ENCODE measurements at places on chromosomes 3 and 15.
A peak's percentile ranks its signal among the peaks of the same experiment; 100 is the strongest.

DNA sequence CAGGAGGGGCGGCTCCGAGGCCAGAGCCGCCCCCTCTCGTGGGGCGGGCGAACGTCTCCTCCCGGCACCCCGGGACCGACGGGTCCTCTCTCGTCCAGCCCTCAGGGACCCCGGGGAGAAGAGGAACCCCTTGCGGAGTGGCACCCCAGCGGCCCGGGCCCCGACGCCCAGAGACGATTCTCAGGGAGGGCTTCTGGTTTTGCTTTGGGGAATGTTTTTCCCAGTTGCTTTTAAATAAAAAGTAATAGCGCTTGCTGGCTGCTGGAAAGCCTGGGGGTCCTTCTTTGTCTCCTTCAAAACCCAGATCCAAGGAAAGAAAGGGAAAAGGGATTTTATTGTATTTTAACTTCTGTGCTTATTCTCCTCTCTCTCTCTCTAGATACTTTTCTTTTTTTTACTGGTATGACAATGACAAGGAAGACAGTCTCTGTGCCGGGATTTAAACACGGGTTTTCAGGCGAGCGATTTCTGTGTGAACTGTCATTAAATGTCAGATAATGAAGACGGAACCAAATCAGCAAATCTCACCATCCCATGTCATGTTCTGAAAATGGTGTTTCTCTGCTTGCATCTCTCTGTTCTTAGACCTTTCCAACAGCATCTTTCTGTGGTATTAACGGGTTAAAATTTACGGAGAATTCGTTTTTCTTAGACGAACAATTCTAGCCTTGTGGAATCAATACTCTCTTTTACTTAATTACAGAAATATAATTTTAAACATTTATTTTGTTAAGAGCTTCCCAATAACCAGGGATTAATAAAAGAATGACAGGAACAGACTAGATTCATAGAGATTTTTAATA lies 530 bp upstream of the PCOLCE2 start:
- no peak for DNase-seq

- DNase-seq, result no peak
Observed at GRCh38 chr3:47628426-47628825, 49.8 kb upstream of the CSPG5 start.

DNA sequence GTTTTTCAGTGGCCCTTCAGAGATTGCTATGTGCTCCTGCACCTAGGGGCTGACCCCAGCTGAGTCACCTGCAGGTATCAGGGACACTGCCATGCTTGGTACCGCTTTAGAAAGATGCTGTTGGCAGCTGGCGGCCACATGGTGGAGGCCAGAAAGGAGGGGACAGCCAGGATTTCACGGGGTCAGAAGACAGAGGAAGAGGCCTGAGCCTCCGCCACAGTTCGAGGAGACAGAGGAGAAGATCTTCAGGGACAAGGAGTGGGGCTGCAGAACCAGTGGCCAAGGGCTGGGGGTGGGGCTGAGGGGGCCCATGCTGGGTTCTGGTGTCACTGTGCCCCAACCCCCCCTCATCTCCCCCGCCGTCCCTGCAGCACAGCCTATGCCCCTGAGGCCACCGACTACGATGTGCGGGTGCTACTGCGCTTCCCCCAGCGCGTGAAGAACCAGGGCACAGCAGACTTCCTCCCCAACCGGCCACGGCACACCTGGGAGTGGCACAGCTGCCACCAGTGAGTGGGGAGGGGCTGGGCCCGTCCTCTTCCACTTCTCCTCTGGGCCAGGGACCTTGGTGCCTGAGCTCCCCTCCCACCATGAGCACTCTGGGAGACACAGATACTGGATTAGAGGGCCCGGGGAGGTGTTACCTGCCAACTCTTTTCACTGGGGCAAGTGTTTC lies 19.9 kb downstream of the LOXL1 start:
- DNase-seq, result no peak

DNA sequence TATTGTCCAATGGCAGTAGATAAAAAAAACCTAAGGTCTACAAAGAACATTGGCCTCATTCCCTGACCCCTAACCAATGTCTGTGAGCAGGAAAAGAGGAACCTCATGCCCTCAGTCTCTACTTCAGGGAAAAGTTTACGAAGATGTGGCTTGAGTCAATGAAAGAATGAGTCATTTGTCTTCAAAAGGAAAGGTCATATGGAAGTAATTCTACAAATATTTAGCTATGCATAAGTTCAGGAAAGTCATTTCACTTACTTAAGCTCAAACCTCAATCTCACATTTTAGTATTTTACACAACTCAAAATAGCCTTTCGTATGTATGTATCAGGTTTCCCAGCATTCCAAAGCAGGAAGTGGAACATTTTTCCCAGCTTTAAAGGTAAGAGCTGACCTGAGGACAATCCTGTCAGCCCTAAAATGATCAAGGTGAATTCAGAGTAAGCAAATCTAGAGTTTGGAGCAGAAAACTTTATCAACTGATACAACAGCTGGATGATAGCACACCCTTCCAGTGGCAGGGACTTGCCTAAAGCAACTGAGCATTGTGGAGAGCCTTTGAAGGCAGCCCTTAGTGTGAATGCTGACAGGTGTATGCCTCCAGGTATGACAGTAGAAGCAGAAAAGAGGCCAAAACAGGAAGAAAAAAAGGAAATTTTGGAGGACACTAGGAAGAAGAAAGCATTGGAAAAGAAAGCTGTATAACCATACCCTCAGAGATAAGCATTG lies 53.9 kb upstream of the ACKR4 start:
- DNase-seq, result no peak

- no peak for DNase-seq
Observed at GRCh38 chr3:35709691-35710090, 70.4 kb downstream of the ARPP21 start.

DNA sequence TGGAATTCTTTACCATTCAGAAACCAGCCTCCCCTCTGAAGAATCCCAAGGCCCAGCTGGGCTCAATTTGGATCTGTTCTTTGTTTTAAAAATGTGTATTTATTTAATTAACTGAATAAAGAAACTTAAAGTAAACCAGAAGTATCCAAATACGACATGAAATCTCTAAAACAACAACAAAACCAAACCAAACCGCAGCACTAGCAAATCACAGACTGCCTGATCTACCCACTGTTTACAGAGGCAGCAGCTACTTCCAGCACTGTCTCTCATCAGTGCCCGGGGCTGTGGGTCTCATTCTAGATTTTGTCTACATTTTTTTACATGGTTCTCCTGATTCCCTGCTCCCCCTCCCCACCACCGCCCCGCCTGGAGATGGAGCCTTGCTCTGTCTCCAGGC lies 2.3 kb downstream of the FLNB start:
- no peak for DNase-seq

DNA sequence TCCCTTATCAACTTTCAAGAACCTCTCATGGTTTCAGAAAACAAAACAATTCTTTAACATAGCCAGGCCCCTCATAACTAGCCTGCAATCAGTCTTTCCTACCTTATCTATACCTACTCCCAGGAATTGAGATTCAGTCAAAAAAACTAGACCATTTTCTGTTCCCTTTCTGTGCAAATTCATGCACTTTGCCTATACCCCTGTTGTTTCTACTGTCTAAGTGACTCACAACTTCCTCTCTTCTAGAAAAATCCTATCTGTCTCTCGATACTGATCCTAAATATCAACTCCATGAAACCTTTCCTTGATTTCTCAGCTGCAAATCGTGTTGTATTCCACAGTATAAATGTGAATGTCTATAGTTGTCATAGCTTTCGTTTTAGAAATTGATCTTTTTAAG lies 10.9 kb upstream of the IL1RAP start:
- DNase-seq, result no peak

DNA sequence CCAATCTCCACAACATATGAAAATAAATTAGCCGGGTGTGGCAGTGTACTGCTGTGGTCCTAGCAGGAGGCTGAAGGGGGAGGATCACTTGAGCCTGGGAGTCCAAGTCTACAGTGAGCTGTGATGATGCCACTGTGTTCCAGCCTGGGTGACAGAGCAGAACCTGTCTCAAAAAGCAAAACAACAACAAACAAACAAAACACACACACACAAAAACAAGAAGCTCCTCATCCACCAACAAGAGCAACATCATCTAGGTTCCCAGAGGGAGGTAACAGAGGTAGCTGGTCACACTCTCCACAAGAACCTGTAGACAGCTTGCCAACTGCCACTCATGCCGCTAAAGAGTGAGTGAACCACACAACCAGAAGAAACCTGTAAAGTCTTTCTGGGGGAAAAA lies 34.8 kb downstream of the PTPN9 start:
- DNase-seq, result no peak

GRCh38 chr3:134483195-134483900 lies 2.4 kb downstream of the ANAPC13 start:
- DNase-seq, result no peak

GRCh38 chr3:21654662-21655061 lies 96.3 kb downstream of the ZNF385D start:
- DNase-seq, result no peak

DNA sequence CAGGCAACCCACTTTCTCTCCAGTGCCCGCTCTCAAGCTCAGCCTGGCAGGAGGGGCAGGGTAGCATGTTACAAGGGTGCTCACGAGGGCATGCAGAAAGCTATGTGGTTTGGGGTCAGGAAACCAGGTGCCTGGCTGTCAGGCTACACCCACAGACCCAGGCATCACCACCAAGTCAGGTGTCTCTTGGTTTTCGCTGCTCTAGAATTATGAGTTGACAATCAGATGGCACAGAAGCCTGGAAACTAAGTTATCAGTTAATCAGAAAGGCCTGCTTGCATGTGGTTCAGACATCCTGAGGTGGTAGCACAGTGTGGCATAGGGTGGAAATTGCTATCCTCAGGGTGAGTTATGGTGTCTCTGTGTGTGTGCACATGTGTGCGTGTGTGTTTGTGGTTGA lies 16.2 kb upstream of the CCR9 start:
- DNase-seq, result peak; percentile 41

DNA sequence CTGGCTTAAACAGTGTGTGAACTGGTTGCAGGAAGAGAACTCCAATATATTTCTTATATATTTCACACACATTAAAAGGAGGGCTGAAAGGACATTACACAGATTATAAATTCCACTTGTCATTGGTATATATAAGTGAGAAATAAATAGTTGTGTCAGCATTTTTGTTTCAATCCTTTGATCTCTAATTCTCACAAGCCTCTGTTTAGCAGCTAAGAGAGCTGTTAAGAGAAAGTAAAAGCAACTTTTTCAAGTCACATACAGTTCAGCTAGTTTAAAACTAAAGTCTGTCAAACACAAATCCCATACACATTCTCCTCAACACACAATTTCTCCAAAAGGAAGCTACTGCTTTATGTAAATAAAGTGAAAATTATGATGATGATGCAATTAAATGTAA lies 70.5 kb upstream of the CCDC39 start:
- DNase-seq, result no peak

DNA sequence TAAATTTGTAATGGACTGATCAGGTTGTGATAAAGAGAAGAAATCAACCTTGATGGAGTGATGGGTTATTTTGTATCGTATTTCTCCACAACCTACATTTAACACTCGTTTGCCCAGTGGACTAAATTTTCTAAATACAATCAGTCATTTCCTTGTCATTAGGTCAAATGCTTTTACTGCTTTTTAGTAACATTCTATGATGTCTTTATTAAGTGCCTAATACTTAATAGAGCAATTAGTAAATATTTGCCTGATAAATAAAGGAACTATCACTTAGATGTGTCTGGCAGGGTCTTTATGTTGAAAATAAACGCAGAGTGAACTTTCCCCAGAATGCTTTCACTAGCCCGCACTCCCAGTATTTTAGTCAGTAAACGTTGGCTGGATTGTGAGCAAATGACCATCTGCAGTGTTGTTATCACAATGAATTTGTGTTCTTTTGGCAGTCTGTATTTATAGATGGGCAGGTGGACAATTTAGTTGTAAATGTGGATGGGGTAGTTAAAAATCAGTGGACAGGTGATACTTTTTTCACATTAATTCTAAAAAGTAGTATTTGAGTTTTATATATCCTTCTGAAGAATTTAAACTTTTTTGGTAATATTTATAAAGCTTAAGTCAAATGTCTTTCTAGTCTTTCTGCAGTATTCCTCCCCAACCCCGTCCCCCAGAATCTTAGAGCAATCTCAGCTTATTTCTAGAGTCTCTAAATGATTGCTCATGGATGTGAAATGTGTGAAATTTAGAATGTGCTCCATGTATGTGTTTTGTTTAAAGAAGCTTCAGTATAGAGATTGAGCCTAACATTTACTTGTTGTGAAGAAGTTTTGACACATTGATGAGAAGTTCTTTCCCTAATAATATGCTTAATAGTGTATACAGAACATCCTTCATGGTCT lies 4.9 kb downstream of the USP3 start:
- DNase-seq, result no peak

- no peak for DNase-seq
Observed at GRCh38 chr3:52099001-52099401, 42.6 kb upstream of the DUSP7 start.

GRCh38 chr15:92920595-92921161 lies 20.6 kb downstream of the CHD2 start:
- DNase-seq, result no peak

DNA sequence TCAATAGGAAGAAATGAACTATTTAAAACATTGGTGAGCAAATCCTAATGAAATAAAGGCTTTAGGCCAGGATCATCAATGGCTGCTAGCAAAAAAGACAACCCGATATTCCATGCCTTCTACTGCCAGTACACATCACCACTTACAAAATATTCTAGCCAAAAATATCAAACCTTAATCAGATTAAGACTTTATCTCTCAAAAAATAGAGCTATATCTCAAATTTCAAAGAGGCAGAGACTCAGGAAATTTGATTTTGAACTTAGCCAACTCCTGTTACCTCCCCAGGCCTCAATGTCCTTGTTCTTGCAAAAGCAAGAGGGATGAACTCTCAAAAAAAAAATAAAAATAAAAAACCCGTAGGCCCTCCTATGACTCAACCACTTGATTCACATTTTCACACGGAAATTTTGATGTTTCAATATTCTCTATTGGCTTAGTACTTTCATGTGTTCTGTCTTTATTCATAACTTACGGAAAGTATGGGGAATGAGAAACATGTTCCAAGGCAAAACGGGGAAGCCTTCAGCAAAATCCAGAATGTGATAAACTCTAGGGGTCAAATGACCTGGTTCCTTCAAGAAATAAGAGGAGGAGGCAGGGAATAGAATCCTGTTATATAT lies 273.3 kb upstream of the ZPLD1 start:
- DNase-seq, result no peak

GRCh38 chr3:157136647-157137387 lies 23.1 kb downstream of the CCNL1 start:
- no peak for DNase-seq

DNA sequence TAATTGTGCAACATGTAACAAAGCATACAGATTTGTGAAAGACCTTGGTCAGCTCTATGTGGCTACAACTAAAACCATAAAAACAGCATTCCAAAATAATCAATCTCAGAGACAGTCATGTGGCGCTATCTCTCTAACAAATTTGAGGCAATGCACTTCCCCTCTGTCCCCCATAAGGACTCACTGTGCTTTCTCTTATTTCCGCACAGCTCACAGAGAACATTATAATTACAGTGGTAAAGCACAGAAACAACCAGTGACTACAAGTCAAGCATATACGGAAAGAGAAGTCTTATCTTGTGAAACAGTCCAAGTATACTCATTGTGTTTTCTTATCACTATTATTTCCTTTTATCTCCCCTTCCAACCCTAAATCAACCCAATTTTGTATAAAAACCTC lies 64.3 kb downstream of the RYK start:
- DNase-seq, result no peak
